ENCODE measurements at places on chromosomes 6 and 20. TPM values are rescaled to one million over a fixed set of nuclear protein-coding genes. Genes with fewer than 3 reads are reported as not detected.
A peak's percentile ranks its signal among the peaks of the same experiment; 100 is the strongest.

- no peaks in the 10 kb centered on the region for H3K36me3 ChIP-seq
- H3K4me3 ChIP-seq: no peak overlapping the region
- no peaks in the 10 kb centered on the region for H3K27me3 ChIP-seq
- peaks cover 26% of the 10 kb centered on the region for H3K4me1 ChIP-seq
- H3K27ac ChIP-seq: no peak overlapping the region
Observed at GRCh38 chr20:16576219-16576618, 3.0 kb upstream of the KIF16B start.

- no peak overlapping the region for H3K27ac ChIP-seq
- DNase-seq: no peak
- no peaks in the 10 kb centered on the region for H3K27me3 ChIP-seq
- no peaks in the 10 kb centered on the region for H3K4me1 ChIP-seq
- H3K36me3 ChIP-seq: peaks cover 14% of the 10 kb centered on the region
Observed at GRCh38 chr20:23393996-23394775, 27.1 kb downstream of the NAPB start.

GRCh38 chr6:117956386-117956785 is 49.3 kb downstream of the SLC35F1 start:
- DNase-seq: no peak
- no peaks in the 10 kb centered on the region for H3K27me3 ChIP-seq
- no peak overlapping the region for H3K27ac ChIP-seq

- no peaks in the 10 kb centered on the region for H3K27me3 ChIP-seq
- H3K36me3 ChIP-seq: peaks cover 10% of the 10 kb centered on the region
- no peak for DNase-seq
- H3K27ac ChIP-seq: no peak overlapping the region
- H3K4me1 ChIP-seq: no peaks in the 10 kb centered on the region
Observed at GRCh38 chr20:25486377-25486776, 78.9 kb downstream of the GINS1 start.

- H3K4me3 ChIP-seq: no peak overlapping the region
- no peaks in the 10 kb centered on the region for H3K36me3 ChIP-seq
- H3K27ac ChIP-seq: peak overlapping the region; percentile 24
- H3K4me1 ChIP-seq: peaks cover 9% of the 10 kb centered on the region
- no peaks in the 10 kb centered on the region for H3K27me3 ChIP-seq
Observed at GRCh38 chr20:57212534-57213276, 53.7 kb downstream of the BMP7 start.

- H3K4me1 ChIP-seq: no peaks in the 10 kb centered on the region
- no peak overlapping the region for H3K27ac ChIP-seq
- no peak overlapping the region for H3K4me3 ChIP-seq
- no peaks in the 10 kb centered on the region for H3K36me3 ChIP-seq
- H3K27me3 ChIP-seq: no peaks in the 10 kb centered on the region
- no peak for DNase-seq
Observed at GRCh38 chr6:92887871-92888270, 531.5 kb downstream of the EPHA7 start.

GRCh38 chr6:111662794-111663593 is 57.3 kb upstream of the TRAF3IP2 start:
- peak; percentile 45 for DNase-seq
- H3K4me3 ChIP-seq: no peak overlapping the region

GRCh38 chr6:169075915-169076654 is 177.6 kb downstream of the THBS2 start:
- no peaks in the 10 kb centered on the region for H3K4me1 ChIP-seq
- no peak for DNase-seq
- H3K27me3 ChIP-seq: no peaks in the 10 kb centered on the region
- H3K4me3 ChIP-seq: no peak overlapping the region
- no peak overlapping the region for H3K27ac ChIP-seq

GRCh38 chr6:3026791-3027626 is 27.3 kb downstream of the NQO2 start:
- no peak for DNase-seq
- no peak overlapping the region for H3K27ac ChIP-seq
- peaks cover 9% of the 10 kb centered on the region for H3K4me1 ChIP-seq
- H3K27me3 ChIP-seq: no peaks in the 10 kb centered on the region

DNA sequence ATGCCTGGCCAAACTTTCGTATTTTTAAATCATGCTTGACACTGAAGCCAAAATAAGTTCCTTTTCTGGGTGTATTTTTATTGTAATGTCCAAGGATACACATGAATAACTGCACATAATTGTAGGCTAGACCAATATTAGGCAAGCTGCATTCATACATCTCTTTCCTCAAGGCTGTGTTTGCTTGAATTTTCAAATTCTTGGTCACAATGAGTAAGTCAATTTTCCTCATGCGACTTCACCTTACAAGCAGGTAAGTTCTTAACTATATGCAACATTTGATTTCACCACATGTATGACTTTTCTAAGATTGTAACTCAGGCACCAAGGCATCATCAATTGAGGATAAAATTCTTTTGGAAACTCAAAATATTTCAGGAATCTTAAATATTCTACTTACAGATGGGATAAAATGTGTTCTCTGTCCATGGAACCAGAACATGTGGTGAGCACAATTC is 112.4 kb upstream of the ZNF217 start:
- H3K36me3 ChIP-seq: no peaks in the 10 kb centered on the region
- no peak overlapping the region for H3K4me3 ChIP-seq
- peaks cover 8% of the 10 kb centered on the region for H3K4me1 ChIP-seq
- DNase-seq: no peak
- H3K27me3 ChIP-seq: no peaks in the 10 kb centered on the region
- H3K27ac ChIP-seq: peak overlapping the region; percentile 51

- peaks cover 4% of the 10 kb centered on the region for H3K4me1 ChIP-seq
- no peak overlapping the region for H3K27ac ChIP-seq
- no peaks in the 10 kb centered on the region for H3K36me3 ChIP-seq
- DNase-seq: no peak
- no peak overlapping the region for H3K4me3 ChIP-seq
Observed at GRCh38 chr6:109720311-109720710, 29.2 kb downstream of the FIG4 start.

GRCh38 chr6:37289931-37290330 is 32.0 kb upstream of the TMEM217 start:
- no peaks in the 10 kb centered on the region for H3K27me3 ChIP-seq
- H3K4me1 ChIP-seq: no peaks in the 10 kb centered on the region
- H3K36me3 ChIP-seq: peaks cover 10% of the 10 kb centered on the region
- no peak overlapping the region for H3K27ac ChIP-seq
- DNase-seq: no peak

DNA sequence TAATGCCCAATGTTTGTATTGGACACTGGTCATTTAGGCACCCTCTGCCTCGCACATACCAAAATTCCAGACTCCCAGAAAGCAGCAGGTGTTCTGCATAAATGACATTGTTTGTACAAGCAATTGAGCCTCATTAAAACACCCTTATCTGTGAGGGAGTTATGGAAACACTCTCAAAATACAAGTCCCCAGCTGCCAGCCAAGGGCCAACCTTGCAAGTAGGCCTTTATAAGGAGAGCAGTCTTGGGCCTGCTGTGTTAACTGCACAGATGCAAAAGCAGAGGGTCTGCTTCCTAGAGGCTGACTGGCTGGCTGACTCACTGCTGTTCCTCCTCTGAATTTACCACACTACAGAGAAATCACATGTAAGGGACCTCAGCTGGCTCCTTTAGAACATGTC is 150.4 kb upstream of the HMGN3 start:
- no peak overlapping the region for H3K4me3 ChIP-seq
- H3K4me1 ChIP-seq: no peaks in the 10 kb centered on the region
- H3K27me3 ChIP-seq: no peaks in the 10 kb centered on the region
- DNase-seq: peak; percentile 9

DNA sequence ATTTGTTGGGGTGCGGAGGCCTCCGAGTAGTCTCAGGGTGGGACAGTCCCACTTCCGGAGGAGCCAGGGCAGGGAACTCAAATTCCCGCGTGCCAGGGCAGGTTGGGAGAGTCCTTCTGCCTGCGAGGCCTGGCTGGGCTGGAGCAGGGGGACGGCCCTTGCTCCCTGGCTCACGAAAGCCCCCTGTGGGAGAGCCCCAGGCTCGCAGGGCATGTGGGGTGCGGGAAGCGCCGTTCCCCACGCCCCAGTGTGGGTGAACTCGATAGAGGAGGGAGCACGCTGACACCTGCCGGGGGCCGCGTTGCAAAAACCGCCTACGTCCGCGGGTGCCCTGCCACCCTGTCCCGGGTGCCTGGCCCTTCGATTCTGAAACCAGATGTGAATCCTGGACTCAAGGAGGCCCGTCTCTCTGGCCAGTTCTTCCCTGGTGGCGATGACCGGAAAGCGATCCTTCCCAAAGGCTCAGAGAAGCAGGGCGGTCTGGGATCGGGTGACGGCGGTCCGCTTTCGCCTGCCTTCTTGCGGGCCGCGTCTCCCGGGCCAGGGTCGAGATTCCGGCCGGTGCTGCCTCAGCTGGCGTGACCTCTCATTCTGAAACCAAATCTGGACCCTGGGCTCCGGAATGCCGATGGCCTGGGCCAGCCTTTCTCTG is 1846.5 kb upstream of the DEFB115 start:
- no peak overlapping the region for H3K27ac ChIP-seq
- no peak for DNase-seq

DNA sequence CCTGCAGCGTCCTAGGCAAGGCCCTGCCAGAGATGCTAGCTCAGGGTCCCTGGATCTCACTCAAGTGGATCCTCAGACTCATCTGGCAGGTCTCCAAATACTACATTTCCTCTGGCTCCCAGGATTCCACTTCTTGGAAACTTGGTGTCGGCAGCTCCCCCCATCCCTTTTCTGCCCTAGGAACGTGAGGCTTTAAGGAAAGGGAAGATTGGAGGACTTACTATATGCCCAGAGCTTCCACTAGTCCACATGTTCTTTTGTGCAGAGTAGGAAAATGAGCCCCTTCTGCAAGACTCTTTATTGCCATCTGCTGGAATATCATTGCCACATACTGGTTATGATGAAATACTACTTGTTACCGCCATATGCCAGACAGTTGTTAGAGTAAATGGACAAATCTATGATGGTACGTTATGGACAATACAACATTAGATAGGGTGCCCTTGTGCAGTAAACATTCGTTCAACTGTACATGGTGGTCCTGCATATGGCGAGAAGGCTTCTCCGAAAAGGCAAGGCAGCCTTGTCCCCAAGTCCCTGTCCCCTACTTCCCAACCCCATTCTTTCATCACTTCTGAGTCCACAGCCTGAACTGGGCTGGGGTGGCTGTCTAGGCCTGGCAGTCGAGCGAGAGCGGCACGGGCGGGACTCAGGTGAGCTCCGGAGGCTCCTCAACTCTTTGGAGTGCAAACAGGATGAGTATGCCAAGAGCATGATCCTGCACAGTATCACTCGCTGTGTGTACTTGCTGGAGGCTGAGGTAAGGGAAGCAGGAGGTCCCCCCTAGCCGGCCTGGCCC is 780 bp downstream of the ARMC12 start:
- DNase-seq: peak; percentile 15
- no peaks in the 10 kb centered on the region for H3K27me3 ChIP-seq
- H3K4me3 ChIP-seq: no peak overlapping the region

- no peak overlapping the region for H3K4me3 ChIP-seq
- no peaks in the 10 kb centered on the region for H3K27me3 ChIP-seq
- no peaks in the 10 kb centered on the region for H3K36me3 ChIP-seq
Observed at GRCh38 chr6:20909621-20910020, 375.4 kb downstream of the CDKAL1 start.

DNA sequence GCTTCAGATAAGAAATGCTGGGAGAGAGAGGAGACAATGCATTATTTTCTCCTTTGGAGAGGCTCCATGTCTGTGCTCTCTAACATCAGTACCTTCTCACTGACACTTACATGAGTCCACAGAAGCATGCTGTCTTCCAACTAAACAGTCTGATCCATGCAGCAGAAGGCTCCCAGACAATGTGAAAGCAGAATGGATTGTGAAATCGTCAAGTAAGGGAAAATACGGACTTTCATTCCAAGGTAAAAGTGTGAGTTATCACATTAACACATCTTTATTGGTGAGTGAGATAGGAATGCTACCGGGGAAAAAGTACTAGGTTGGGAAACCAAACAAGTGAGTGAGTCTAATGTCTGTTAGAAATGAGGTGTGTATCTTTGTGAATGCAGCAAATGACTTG is 167.6 kb upstream of the KCNK16 start:
- H3K27me3 ChIP-seq: no peaks in the 10 kb centered on the region
- H3K4me3 ChIP-seq: no peak overlapping the region
- H3K27ac ChIP-seq: no peak overlapping the region
- H3K36me3 ChIP-seq: no peaks in the 10 kb centered on the region

DNA sequence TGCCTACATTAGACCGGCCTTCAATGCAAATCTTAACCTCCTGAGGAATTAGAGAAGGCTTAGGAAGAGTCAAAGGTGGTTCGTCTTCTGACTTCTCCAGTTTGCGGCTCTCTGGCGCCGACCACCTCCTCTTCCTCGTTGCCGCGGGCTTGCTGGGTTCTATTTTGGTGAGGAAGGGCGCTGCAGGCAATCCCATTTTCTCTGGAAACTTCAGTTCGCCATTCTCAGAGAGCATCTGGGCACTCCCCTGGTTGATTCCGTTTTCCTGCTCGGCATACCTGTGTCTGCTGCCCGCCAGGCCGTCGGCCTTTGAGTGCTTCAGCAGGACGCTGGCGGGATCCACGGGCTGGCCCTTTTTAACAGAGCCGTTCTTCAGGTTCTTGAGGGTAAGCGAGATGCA is 67.9 kb downstream of the GMPR start:
- no peaks in the 10 kb centered on the region for H3K27me3 ChIP-seq
- H3K4me3 ChIP-seq: no peak overlapping the region
- H3K36me3 ChIP-seq: no peaks in the 10 kb centered on the region
- no peak overlapping the region for H3K27ac ChIP-seq

DNA sequence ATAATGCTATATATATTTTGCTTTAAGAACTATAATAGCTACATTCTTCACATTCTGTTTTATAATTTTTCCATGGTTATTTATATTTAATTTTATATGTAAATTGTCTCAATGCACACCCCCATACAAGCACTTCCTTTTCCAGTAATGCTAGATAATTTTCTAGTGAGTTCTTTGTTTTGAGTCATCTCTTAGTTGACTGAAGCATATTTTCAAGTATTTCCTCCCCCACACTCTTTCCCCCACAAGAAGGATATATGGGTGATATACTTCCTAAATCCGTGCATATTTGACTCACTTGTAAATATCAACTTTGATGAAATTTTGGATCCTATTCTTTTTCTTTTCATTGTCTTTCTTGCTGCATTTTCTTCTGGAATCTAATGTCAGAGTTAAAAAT is 82.1 kb upstream of the SRSF6 start:
- H3K27me3 ChIP-seq: no peaks in the 10 kb centered on the region
- no peak overlapping the region for H3K4me3 ChIP-seq
- no peak overlapping the region for H3K27ac ChIP-seq
- no peaks in the 10 kb centered on the region for H3K36me3 ChIP-seq

- no peaks in the 10 kb centered on the region for H3K4me1 ChIP-seq
- H3K4me3 ChIP-seq: no peak overlapping the region
- H3K27ac ChIP-seq: no peak overlapping the region
- no peaks in the 10 kb centered on the region for H3K36me3 ChIP-seq
- no peak for DNase-seq
- H3K27me3 ChIP-seq: no peaks in the 10 kb centered on the region
Observed at GRCh38 chr6:36718560-36718959, 20.9 kb downstream of the RAB44 start.

Gene ABHD16B
- total RNA-seq: not detected

Gene MYT1
- total RNA-seq: 1.8 TPM

Gene CALHM4
- total RNA-seq: not detected

Gene PLCB4
- total RNA-seq: 50.9 TPM

Gene CST4
- 3.0 TPM for total RNA-seq

Gene OR2J3
- total RNA-seq: not detected

Gene PHF20
- total RNA-seq: 29.7 TPM

Gene MYLK4
- total RNA-seq: 1.1 TPM

Gene NMBR
- total RNA-seq: 0.33 TPM
